ENCODE measurements at places on chromosomes 7 and 10.

- DNase-seq, result no peak
These were observed 34.5 kb downstream of the FRMD4A start for GRCh38 chr10:14296065-14296709.

DNA sequence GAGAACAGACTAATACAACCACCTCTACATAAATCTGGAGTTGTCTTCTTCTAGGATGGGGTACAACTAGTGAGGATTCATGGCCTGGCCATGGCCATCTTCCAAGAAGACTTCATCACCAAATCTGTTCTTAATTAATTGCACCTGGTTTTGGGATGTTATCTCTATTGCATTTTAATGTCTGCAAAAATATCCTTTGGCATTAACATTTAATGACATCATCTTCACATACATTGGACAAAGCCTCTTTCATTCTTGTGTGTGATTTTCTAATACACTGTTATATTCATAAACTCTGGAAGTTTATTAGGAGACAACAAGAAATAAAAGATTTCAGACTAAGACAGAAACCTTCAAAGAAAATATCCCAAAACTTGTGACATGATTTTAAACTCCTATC is 124.2 kb upstream of the ABCB5 start:
- DNase-seq, result no peak

DNA sequence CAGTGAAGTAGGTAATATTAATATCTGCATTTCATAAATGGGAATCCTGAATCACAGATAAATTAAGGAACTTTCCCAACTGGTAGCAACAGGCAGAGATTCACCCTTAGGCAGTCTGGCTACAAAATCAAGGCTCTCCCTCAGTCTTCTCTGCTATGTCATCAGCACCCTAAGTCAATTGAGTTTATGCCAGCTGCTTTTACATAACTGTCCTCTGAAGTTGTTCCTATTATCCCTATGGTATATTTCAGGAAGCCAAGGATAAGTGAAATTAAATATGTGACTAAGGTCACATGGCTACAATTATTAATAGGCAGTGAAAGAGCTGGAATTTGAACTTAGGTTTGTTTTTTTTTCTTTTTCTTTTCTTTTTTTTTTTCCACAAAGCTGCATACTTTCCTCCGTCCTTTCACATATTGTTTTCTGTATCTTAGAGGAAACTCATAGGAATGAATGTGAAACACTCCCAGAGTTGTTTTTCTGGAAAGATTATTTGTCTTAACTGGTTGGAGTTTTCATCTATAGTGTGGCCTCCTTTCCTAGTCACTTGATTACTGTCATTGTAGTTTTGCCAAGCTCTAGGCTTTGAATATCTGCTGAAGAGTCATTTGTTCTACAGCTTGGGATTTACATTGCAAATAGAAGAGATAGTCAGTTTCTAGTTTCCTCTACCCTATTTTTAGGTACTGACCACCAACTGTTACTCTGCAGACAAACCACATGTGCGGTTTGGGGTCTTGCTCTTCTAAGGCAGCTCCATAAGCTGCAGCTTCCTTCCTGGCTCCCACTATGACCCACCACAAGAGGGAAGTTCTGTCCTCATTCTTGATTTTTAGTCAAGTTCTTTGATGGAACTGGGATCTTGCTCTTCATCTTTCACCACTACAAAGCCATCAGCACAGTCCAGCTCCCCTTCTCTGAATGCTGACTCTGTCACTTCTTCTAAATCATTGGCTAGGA is 338.0 kb upstream of the KIAA1217 start:
- DNase-seq, result peak; percentile 97

GRCh38 chr7:5677538-5678294 is 103.7 kb downstream of the RNF216 start:
- peak; percentile 83 for DNase-seq

- no peak for DNase-seq
These were observed 1.3 kb upstream of the HMX3 start for GRCh38 chr10:123134343-123134914.

DNA sequence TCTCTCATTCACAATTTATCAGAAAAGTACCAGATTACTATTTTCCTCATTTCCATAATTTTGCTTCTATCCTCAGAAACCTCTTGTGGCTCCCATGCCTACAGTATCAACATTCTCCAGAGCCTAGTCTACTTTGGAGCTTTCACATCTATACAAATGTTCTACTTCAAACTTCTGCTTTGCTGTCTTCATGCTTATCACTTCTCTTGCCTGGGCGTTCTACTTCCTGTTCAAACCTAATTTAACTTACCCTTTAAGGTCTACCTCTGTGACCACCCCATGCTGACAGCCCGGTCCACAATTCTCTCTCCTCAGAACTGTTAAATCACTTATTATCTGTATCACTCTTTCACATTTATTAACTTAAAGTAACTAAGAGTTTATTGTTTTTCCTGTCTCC is 6.1 kb upstream of the PTPN12 start:
- DNase-seq, result peak; percentile 21

DNA sequence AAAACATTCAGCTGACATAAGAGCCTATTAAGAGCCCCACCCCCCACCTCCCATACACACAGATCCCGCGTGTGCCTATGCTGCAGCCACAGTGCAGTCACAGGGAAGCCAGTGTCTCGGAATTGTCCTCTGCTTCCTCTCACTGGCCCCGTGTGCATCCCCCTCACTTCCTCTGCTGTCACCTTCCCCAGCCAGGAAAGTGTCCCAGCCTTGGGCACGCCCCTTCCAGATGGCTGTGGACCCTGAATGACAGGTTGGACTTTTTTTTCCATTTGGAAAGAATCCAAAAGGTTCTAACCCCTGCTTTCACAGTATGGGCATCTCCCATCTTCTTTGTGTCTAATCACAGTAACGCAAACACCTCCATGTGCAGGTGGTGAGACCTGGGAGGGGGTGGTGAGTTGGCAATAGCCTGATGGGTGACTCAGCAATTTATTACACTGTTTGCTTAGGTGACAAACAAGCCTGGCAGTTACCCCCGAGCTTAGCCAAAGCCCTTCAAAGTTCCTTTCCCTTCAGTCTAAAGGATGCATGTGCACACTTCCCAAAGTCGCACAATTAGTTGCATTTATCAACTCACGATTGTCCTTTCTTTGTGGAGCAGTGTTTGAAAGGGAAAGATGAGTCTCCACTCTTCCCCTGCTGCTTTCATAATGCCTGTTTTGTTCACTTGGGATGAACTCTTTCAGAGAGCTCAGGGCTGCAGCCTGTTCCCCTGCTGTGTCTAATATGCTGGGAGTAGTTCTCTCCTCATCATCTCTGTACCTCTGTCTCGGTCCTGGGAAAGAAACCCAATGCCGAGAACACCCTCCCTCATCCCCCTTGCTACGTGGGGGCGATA is 67.5 kb upstream of the EFCAB10 start:
- peak; percentile 86 for DNase-seq

DNA sequence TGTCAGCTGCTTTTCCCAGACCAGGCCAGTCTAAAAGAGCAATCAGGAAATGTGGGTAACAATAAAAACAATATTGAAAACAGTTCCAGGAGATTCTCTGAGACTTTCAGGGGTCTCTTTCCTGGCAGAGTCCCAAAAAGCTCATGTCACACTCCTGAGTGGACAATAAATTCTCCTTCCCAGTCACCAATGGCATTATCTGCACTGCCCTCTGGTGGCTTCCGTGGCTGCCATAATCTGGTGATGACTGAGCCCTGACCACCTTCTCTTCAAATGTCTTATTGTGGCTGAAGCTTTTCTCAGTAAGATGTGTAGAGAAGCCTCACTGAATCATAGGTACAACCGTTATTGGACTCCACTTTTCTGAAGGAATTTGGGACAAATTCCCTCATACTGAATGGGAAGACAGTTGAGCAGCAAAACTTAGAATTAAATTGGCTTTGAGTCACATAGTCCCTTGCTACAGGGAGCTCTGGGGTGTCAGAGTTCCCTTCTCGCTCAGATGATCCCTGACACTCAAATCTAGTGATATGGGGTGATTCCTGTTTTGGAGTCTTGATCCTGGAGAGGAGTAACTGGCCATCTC is 24.4 kb upstream of the ASAH2 start:
- peak; percentile 46 for DNase-seq

GRCh38 chr10:3806603-3807002 is 21.6 kb upstream of the KLF6 start:
- DNase-seq, result no peak

DNA sequence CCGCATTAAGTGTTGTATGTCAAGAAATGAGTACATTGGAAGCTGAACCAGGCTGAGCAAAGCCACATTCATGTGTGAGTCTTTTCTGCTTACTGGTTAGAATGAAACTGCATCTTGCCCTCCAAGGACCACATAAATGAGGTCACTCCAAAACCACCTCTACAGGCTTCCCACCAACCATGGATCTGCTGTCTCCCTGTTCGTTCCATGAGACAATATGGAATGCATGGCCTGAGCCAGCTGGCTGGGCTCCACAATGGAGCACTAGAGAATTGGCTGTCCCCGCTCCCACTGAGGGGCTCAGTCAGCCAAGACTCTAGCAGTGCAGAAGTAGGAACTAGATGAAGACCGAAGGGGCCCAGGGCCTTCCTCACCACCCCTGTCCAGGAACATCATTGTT is 120.8 kb downstream of the TNS3 start:
- DNase-seq, result no peak

GRCh38 chr10:126405239-126405775 is 17.0 kb upstream of the ADAM12 start:
- no peak for DNase-seq

DNA sequence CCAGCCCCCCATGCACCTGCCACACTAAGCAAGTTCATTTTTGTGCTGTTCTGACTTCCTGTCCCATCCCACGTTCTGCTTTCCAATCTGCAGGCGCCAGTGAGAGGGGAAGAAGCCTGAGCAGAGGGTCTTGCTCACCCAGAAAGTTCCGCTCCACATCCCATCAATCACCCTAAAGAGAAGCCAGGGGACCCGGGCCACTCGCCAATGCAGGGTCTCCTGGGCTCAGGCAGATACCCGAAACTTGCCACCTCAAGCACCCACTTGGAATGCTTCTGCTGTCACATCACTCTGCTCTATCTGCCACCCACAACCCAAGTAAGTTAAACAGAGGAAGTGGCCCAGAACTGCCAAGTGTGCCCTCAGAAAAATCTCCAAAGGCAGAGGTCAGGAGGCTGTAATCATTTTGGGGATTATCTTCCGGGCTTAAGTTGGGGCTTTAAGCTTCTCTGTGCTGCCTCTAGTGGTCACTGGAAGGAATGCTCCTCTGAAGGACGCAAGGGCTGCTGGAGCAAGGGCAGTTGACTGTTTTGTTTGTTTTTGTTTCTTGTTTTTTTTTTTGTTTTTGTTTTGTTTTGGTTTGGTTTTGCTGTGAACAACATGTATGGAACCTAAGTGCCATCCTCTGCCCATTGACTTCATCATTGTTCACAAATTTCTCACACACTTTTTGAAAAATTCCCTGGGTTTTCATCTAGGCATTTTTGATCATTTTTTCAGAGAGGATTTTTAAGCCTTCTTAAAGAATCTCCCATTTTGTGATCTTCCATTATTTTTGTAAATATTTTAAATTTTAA is 25.5 kb downstream of the PRR15 start:
- peak; percentile 91 for DNase-seq

GRCh38 chr7:77327067-77327931 is 88.8 kb downstream of the GSAP start:
- peak; percentile 75 for DNase-seq

GRCh38 chr10:128631801-128632241 is 505.6 kb upstream of the MKI67 start:
- DNase-seq, result peak; percentile 36

DNA sequence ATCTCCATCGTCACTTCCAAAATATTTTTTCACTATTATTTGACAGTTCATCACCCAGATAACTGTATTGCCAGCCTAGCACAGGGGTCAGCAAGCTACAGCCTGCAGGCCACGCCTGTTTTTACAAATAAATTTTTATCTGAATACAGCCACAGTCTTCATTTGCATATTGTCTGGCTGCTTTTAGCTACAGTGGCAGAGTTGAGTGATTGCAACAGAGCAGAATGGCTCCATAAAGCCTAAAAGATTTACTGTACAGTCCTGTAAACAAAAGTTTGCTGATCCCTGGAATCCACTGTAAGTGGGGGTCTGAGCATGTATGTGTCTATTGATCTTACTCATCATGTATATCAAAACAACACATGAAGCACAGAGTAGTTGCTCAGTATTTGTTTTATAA is 45.9 kb upstream of the GNAI1 start:
- no peak for DNase-seq

DNA sequence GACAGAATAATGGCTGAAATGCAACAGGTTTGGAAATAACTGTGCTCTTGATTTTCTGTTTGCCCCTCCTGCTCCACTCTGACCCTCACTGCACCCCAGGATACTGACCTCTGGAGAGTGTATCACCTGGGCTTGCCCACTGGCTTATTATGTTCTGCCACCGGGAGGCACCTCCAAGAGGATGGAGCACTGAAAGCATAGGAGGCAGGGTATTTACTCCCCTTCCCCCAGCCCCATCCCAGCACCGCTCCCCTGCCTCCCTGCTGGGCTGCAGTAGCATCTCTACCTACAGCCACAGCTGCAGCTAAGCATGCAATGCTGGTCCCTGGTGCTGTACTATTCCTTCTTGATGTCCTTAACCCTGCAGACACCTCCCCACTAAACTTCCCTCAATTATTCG is 26.4 kb downstream of the RAB11FIP2 start:
- no peak for DNase-seq

GRCh38 chr10:128295003-128295402 is 168.8 kb upstream of the MKI67 start:
- no peak for DNase-seq

- no peak for DNase-seq
These were observed 7.7 kb downstream of the ZPBP start for GRCh38 chr7:50085344-50085743.

DNA sequence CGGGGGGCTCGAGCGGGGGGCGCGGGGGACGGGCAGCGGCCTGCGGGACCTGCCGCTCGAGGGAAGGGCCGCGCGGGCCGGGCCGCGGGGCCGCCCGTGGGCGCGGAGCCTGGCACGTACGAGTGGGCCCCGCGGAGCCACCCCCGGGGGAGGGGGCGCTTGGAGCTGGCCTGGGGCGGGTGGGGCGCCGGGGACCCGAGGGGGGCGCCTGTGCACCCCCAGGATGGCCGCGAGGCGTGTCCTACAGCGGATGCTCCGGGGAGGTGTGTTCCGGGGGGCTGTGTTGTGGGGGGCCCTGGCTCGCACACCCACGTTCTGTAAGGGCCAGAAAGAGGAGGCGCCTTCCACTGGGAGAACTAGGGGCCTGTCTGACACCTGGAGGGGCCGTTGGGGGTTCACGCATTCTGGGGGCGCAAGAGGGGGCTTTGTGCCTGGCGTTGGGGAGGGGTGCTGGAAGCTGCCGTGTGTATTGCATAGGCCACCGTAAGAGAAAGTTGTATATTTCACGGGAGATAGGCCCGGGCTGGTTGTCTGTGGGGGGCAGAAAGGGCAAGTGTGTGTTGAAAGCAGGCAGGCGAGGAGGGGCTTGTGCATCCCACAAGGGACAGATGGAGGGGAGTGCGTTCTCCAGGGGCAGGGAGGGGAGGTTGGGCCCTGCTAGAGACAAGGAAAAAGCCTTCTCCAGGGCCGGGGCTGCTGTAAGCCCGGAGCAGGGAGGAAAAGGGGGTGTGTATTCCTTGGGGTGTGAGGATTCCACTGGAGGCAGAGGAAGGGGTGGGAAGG is 663 bp downstream of the VPS37D start:
- peak; percentile 27 for DNase-seq

Data from common myeloid progenitor, CD34-positive (primary cell).